ENCODE measurements at places on chromosomes 1 and 21.

GRCh38 chr1:214603819-214604252 lies 841 bp downstream of the CENPF start:
- DNase-seq: no peak

DNA sequence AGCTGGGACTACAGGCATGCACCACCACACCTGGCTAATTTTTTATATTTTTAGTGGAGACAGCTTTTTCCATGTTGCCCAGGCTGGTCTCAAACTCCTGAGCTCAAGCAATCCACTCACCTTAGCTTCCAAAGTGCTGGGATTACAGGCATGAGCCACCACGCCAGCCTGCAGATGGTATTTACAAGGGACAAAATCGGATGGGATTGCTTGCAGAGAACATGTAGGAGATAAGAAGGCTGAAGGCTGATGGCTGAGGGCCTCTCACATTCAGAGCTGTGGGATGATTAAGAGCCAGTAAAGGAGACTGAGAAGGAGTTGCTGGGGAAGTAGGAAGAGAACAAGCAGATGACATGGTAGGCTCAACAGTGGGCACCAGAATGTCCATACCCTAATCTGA lies 24.0 kb upstream of the QSOX1 start:
- no peak for DNase-seq

GRCh38 chr1:59709333-59709732 lies 105.4 kb upstream of the HOOK1 start:
- DNase-seq: no peak

- no peak for DNase-seq
Observed at GRCh38 chr1:206074839-206075238, 21.9 kb downstream of the RHEX start.

DNA sequence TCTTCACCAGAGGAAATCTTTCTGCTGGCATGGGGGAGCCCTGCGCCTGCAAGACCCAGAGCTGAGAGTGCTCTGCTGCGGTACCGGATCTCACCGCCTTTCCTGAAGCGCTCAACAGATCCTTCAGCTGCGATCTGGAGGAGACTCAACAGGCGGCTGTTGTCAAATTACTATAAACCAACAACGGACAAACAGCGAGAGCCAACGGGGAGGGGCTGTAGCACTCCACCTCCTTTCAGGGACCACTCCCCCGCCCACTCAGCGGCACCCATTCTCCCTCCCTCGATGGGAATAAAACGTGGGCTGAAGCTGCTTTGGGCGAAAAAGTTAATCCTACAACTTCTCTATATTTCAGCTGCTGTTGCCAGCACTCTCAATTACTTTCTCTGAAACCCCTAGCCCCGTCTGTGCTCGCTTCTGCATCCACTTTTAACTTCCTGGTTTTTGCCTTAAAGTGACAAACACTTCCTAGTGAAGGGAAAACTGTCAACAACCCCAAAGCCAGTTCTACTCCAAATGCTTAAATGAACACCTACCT lies at the start of gene FMO5:
Gene FMO5 (minus strand): TSS at position 147 of the 538 bp plus-strand sequence. CDS start 310 bp downstream, outside the sequence.
- peak; percentile 51 for DNase-seq

- DNase-seq: no peak
Observed at GRCh38 chr21:28179136-28179535, 813.5 kb downstream of the LTN1 start.

DNA sequence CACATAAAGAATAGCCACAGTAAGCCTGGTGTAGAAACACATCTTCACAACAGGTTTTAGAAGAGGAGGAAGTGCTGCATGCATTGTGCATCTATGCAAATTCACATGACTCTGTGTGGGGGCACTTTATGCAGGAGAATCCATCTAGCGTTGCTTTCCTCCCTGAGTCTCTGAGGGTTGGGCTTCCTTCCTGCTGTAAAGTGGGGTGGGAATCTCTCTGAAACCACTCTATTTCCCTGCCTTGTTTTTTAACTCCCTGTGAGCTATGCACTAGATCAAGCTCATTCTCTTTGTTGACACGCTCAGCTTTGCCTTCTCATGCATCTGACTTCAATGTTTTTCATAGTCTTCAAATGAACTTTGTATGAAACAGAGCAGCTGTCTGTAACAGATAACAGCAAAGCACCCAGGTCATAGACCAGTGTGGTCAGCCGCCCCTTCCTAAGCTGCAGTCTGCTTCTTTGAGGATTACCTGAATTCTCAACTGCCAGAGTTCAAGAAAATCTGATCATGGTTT lies 102.7 kb upstream of the DPH5 start:
- peak; percentile 48 for DNase-seq

DNA sequence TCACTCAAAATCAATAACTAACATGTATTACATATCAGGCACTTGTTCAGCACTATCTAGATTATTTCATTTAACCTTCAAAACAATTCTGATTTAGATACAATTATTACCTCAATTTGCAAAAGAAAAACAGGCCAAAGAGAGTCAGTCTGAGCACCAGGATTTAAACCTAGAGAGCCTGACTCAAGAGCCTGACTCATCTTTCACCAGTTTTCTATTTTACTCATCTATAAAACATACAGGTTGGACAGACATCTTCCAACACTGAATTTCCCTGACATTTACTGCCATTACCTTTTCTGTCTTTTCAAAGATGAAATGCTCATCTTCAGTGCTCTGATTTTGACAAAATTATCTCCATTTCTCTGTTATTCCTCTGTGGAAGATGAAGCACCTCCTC lies 116.5 kb downstream of the MRPL39 start:
- DNase-seq: no peak

GRCh38 chr1:28871631-28872401 lies 42.6 kb upstream of the EPB41 start:
- no peak for DNase-seq

- no peak for DNase-seq
Observed at GRCh38 chr21:45104560-45104959, 30.2 kb downstream of the ADARB1 start.

- DNase-seq: no peak
Observed at GRCh38 chr1:99270646-99271045, 6.4 kb downstream of the PLPPR4 start.

- DNase-seq: no peak
Observed at GRCh38 chr1:112701227-112702066, 5.5 kb downstream of the RHOC start.

DNA sequence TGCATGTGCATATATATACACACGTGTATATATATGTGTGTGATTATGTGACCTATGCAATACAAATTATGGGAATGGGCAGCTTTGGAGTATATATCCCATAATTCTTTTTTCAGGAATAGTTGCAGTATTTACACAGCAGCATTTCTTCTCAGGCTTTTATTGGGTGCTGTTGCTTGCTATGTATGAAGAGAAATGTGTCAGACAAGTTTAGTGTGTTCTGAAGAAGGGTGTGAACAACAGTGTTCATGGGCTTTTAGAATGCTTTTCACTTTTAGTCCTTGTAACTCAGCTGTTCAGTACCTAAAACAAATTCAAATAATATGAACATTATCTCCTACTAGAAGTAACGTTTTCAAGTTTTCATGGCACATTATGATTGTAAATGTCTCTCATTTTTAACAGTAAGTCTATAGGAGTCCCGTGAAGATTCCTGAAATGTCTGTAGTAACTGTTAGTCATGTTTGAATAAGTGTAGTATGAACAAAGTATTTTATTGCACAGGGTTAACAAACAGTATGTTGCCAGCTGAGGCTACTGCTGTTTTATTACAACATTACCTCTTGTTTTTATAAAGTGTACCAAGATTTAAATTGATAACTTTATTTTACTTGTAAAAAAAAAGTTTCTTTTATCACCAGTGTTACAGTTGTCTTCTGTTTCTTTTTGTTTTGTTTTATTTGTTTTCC lies 42.5 kb downstream of the TMED5 start:
- DNase-seq: no peak

DNA sequence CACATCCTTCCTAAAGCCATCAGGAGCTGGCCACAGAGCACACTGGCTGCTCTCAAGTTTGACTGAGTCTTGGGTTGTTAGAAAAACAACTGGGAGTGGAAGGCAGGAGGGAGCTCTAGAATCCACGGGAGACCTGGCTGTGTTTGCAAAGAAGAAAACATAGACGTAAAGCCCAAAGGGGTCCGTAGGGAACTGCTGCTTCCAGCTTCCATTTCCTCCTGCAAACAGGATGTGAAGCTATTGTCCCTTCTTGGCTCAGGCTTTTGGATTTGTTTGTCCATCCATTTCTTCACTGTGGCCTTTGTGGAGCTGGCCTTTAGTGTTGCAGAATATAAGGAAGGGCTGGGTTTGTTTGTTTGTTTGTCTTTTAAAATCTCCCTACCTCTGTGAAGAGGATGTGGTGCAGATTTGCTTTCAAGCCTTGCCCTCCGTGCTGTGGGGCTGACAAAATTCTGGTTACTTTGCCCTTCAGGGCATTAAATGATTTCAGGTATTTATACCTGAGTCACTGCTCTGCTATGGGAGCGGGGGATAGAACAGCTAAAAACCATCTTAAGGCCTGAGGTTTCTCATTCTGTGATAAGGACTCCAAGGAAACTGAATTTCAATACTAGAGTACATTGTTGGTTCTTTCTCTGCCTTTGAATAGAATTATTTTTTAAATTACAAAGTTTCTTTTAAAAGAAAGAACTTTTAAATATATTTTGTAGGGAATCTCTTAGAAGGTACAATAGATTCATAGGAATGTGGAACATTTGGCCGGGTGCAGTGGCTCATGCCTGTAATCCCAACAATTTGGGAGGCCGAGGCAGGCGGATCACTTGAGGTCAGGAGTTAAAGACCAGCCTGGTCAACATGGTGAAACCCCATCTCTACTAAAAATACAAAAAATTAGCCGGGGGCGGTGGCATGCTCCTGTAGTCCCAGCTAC lies 74.3 kb downstream of the MPZL1 start:
- no peak for DNase-seq

- DNase-seq: no peak
Observed at GRCh38 chr1:98344731-98345130, 316.8 kb upstream of the SNX7 start.

- DNase-seq: no peak
Observed at GRCh38 chr1:65255656-65256050, 53.7 kb upstream of the DNAJC6 start.

DNA sequence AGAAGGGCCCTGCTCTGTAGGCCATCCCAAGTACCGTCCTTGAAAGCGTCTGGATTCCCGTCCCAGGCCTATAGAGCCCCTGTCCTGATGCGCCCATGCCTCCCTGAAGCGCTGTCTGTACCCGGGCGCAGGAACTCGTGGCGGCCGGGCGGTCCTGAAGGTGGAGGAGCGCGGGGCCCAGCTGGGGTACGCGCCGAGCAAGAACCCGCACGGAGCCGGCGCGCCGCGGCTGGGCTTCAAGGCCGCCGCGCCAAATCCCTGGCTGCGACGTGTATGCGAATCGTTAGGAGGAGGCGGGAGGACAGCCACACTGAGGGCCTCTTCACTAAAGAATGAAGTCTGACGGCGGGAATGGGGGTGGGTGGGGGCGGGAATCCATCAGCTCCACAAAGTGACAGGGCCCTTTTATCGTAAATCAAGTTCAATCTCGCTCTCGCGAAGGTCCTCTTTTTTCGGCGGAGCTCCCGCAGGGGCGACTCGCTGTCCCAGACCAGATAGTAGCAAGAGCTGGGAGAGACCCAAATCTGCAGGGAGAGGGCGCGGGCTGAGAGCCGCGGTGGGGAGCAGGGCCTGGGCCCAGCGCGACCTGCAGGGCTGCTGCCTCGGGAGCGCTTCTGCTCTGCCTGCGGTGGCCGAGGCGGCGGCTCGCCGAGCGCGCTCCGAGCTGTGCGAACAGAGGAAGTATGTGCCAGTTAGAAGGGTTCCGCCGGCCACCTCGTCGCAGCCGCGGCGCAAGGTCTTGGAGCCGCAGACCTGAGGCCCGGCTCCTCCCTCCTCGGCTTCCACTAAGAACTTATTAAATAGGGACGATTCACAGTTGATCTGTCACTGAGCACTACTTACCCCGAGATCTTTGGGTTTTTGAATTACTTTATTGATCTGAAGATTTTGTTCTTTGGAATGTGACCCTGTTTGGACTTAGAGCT lies 10.4 kb downstream of the BARHL2 start:
- no peak for DNase-seq

DNA sequence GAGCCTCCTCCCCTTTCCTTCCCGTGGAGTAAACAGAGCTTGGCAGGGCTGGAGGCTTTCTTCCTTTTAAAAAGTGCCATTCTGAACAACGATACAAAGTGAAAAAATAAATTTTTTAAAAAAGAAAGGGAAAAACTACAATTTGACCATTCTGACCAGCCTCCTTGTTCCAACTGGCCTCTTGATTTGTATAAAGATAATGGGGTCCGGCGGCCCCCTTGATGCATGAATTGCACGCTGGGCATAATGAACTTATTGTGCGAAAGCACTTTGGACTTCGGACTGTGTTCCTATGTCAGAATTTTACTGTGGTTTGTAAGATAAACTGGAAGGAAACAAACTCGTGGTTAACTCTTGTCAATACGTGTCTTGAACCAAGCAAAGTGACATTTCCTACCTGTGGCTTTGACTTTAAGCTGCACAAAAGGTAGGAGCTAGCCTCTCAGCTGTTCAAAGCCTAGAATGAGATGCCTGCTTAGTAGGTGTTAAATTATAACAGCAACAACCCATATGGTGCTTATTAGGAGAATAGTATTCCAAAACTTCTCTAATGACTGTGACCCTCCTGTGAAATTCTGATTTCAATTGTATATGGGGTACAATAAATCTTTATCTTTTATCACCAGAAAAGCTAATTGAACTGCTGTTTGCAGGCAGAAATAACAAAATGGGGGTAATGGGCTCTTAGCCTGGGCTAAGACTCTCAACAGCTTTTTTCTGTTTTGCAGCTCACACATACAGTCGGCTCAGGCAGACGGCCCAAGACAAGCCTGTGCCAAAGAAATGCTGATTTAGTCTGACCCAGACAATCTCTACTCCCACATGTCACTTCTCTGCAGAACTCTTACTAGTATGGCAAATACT lies 9.3 kb downstream of the IRF2BP2 start:
- DNase-seq: no peak

DNA sequence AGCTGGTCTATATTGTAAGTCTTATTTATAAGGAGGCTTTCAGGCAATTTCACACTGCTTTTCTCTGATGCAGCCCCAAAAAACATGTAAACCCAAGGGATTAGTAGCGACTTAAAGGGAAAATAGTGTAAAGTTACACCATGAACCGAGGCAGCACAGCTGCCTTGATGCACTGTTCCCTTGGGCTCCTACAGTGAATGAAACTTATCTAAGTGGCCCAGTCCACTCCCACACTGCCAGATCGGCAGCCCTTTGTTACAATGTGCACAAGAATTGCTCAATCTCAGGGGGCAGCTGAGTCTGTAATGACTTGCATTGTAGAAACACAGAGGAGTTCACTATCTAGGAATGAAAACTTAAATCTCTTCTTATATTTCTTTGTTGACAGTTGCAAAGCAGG lies 120.8 kb upstream of the ADGRL2 start:
- no peak for DNase-seq

DNA sequence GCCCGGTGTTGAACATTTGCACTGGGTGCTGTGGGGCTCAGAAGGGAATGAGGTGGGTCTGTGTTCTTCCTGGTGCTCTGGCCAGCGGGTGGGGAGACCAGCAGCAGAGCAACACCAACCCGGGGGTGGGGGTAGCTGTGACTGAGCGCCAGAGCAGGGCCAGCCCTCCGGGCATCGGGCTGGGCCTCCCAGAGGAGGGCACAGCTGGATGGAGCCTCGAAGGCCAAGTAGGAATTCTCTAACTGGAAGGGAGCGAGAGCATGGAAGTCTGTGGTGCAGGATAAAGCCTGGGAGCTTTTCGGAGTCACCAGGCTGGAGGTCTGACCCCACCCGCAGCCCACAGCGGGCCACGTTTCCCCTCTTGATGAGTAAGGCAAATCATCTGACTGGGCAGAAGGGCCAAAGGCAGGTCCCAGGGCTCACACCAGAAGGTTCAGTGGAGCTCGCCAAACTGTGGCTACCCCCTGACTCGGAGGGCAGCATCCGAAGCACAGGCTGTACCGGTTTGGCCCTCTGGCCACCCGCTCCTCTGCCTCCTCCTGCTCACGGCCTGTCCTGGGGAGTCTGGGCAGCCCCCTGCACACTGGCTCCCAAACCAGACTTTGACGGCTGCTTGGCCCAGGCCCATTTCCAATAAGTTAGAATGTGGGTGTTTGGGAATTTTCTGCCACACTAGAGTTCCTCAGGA lies 18.8 kb downstream of the SLC1A7 start:
- no peak for DNase-seq

Data from activated T-cell treated with anti-CD3 and anti-CD28 coated beads, Interleukin-2, amount 50 U/mL, for 1 hour (primary cell).